ENCODE measurements at places on chromosomes 7 and 10. TPM values are rescaled to one million over a fixed set of nuclear protein-coding genes. Genes with fewer than 3 reads are reported as not detected.

DNA sequence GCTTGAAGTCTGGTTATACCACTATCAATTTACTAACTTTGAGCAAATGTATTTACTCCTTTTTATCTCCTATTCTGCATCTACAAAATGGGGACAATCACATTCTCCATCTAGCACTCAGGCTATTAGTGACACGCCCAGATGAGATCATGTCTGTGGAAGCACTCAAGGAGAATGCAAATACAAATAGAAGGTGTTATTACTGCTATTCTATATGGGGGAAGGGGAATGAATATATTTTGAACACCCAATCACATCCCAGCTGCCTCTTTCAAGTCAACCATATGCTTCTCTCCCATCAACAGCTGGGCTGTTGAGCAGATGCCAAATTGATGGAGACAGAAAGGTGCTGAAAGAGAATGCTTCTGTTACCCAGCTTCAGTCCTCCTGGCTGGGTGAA lies 23.5 kb downstream of the SGMS1 start:
- DNase-seq: no peak
- no peak overlapping the region for H3K27ac ChIP-seq
- H3K4me1 ChIP-seq: peaks cover 47% of the 10 kb centered on the region
- no peak overlapping the region for H3K4me3 ChIP-seq

GRCh38 chr10:117536866-117537435 lies 5.6 kb upstream of the EMX2 start:
- H3K27ac ChIP-seq: peak overlapping the region; percentile 66
- DNase-seq: no peak
- no peaks in the 10 kb centered on the region for H3K36me3 ChIP-seq
- peaks cover 45% of the 10 kb centered on the region for H3K4me1 ChIP-seq

GRCh38 chr7:128124786-128125185 lies 93.5 kb upstream of the LRRC4 start:
- H3K4me3 ChIP-seq: no peak overlapping the region
- no peaks in the 10 kb centered on the region for H3K4me1 ChIP-seq
- H3K36me3 ChIP-seq: no peaks in the 10 kb centered on the region

- no peak overlapping the region for H3K4me3 ChIP-seq
- no peaks in the 10 kb centered on the region for H3K27me3 ChIP-seq
- peaks cover 21% of the 10 kb centered on the region for H3K4me1 ChIP-seq
- H3K36me3 ChIP-seq: no peaks in the 10 kb centered on the region
- no peak for DNase-seq
Measured at GRCh38 chr10:87503401-87503800, 1.3 kb upstream of the MINPP1 start.

- no peak overlapping the region for H3K4me3 ChIP-seq
- DNase-seq: no peak
- no peak overlapping the region for H3K27ac ChIP-seq
- H3K4me1 ChIP-seq: no peaks in the 10 kb centered on the region
Measured at GRCh38 chr7:70893971-70894715, 237.8 kb upstream of the GALNT17 start.

DNA sequence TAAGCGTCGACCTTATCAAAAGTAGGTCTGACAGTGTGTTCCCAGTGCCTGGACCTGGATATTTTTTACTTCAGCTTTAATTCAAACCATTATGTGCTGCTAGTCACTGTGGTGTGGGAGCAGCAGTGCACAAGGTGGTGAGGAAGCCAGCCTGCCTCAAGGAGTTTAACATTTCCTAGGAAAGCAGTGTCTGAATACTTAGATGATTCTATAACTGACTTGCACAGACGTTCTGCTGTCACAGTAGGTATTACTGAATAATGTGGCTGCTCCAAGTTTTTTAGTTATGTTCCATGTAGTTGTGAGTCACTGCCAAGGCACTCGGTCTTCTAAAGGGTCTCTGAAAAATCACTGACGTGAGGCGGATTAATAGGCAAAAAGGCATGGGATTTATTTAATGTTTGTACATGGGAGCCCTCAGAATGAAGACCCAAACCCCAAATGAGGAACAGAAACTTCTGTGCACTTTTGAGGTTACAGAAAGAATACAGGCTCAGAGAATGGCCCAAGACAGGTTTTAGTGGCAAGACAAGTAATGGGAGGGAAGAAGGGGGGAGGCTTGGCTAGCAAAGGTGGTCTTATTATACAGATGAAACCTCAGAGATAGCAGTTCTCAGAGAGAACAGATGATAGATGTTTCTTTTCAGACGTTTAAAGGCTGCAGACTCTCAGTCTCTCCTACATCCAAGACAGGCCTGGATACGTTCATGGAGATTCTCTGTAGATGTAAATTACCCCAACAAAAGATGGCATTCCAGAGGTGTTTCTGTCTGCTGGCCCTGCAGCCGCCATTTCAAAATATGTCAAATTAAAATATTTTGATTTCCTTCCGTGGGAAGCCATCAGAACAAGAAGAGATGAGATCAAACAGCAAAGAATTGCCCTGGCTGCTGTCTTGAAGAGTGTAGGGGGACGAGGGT lies 209.3 kb downstream of the SDK1 start:
- no peaks in the 10 kb centered on the region for H3K27me3 ChIP-seq
- H3K36me3 ChIP-seq: no peaks in the 10 kb centered on the region
- no peak overlapping the region for H3K4me3 ChIP-seq
- no peak for DNase-seq
- H3K27ac ChIP-seq: no peak overlapping the region
- no peaks in the 10 kb centered on the region for H3K4me1 ChIP-seq

OPN4 gene
- total RNA-seq: not detected

- peaks cover 7% of the 10 kb centered on the region for H3K27me3 ChIP-seq
- no peak overlapping the region for H3K27ac ChIP-seq
- no peaks in the 10 kb centered on the region for H3K36me3 ChIP-seq
- DNase-seq: no peak
- no peak overlapping the region for H3K4me3 ChIP-seq
Measured at GRCh38 chr10:100567249-100567648, 31.5 kb downstream of the HIF1AN start.

GRCh38 chr10:110574420-110574819 lies 6.9 kb downstream of the SMC3 start:
- no peak for DNase-seq
- H3K4me1 ChIP-seq: peaks cover 36% of the 10 kb centered on the region
- peaks cover 33% of the 10 kb centered on the region for H3K36me3 ChIP-seq
- H3K4me3 ChIP-seq: no peak overlapping the region

- DNase-seq: no peak
- H3K27me3 ChIP-seq: no peaks in the 10 kb centered on the region
- no peak overlapping the region for H3K27ac ChIP-seq
- no peaks in the 10 kb centered on the region for H3K36me3 ChIP-seq
Measured at GRCh38 chr7:45259227-45259596, 101.6 kb downstream of the RAMP3 start.

DNA sequence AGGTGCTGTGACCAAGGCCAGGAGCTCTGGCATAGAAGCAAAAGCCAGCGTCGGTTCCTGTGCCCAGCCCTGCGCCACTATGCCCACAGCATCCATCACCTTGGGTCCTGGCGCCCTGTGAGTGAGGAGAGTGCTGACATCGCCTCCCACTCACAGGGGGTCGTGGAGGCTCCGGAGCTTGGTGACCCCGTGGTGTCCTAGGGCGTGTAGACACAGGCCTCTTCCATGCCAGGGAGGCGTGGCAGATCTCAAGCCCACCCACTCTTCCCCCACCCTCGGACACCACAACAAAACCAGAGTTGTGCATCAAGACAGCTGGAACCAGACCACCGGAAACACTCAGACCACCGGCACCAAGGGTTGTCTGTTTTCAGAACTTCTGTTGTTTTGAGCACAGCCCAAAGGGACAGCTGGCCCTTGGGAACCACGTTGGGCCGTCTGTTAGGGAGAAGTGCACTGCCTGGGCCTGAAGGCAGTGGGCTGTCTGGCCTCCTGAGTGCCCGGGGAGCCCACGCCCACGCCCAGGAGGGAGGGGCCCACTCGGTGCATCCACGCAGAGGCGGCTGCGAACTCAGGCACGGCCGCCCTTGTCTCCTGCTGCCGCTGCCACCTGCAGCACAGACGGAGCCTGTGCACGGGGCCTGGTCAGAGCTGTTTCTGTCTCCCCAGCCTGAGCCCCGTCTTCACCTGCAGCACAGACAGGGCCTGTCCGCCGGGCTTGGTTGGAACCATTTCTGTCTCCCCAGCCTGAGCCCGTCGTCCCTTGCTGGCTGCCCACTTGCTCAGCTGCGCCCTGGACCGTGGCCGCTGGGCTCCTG lies 106.3 kb downstream of the INPP5A start:
- no peaks in the 10 kb centered on the region for H3K36me3 ChIP-seq
- DNase-seq: no peak
- no peaks in the 10 kb centered on the region for H3K27me3 ChIP-seq
- H3K4me1 ChIP-seq: peaks cover 12% of the 10 kb centered on the region
- H3K4me3 ChIP-seq: no peak overlapping the region
- H3K27ac ChIP-seq: no peak overlapping the region

DNA sequence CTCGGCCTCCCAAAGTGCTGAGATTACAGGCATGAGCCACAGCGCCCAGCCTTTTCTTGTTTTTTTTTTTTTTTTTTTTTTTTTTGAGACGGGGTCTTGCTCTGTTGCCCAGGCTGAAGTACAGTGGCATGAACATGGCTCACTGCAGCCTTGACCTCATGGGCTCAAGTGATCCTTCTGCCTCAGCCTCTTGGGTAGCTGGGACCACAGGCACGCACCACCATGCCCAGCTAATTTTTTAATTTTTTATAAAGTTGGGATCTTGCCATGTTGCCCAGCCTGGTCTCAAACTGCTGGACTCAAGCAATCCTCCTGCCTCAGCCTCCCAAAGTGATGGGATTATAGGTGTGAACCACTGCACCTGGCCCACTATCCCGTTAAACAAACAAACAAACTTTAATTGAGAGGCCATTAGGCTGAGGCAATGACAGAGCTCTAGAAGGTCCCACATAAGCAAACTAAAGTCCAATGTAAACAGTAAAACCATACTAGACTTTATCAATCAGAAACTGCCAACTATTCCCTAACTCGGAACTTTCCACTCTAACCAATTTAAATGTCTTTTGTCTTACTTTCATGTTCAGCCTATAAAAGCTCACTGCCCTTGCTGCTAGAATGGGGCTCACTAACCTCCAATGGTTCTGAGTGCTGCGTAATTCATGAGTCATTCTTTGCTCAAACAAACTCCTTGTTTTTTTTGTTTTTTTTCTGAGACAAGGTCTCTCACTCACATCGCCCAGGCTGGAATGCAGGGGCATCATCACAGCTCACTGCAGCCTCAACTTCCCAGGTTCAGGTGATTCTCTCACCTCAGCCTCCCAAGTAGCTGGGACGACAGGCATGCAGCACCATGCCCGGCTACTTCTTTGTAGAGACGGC lies 1.9 kb downstream of the DHX32 start:
- H3K36me3 ChIP-seq: no peaks in the 10 kb centered on the region
- H3K27me3 ChIP-seq: no peaks in the 10 kb centered on the region
- H3K4me3 ChIP-seq: no peak overlapping the region
- no peak overlapping the region for H3K27ac ChIP-seq

GALNT17 gene
- total RNA-seq: 3.9 TPM

- H3K27me3 ChIP-seq: no peaks in the 10 kb centered on the region
- no peak overlapping the region for H3K4me3 ChIP-seq
- H3K36me3 ChIP-seq: no peaks in the 10 kb centered on the region
- no peak overlapping the region for H3K27ac ChIP-seq
- peaks cover 25% of the 10 kb centered on the region for H3K4me1 ChIP-seq
Measured at GRCh38 chr10:70585578-70586169, 16.9 kb downstream of the PRF1 start.

DNA sequence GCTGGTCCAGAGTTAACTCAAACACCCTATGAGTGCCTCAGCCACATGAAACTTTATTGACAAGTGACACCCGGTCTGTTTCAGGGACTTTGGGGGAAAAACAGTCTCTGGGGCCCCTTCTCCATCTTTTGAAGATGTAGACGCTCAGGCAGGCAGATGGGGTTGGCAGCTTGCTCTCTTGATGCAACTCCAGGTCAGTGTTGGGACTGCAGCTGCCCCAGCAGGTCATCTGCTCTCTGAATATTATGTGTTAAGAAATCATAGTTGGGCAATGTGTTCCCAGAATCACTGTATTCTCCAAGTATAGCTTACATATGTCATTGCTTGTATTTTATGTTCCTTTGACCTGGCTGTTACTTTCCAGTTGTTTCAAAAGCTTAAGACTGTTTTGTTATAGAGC lies 544.9 kb upstream of the MGMT start:
- no peaks in the 10 kb centered on the region for H3K36me3 ChIP-seq
- no peaks in the 10 kb centered on the region for H3K27me3 ChIP-seq
- H3K4me3 ChIP-seq: no peak overlapping the region
- H3K4me1 ChIP-seq: peaks cover 7% of the 10 kb centered on the region
- no peak for DNase-seq

GRCh38 chr7:44882899-44883298 lies 2.4 kb downstream of the PURB start:
- H3K36me3 ChIP-seq: peaks cover 10% of the 10 kb centered on the region
- H3K27me3 ChIP-seq: no peaks in the 10 kb centered on the region
- H3K4me3 ChIP-seq: no peak overlapping the region
- no peak overlapping the region for H3K27ac ChIP-seq
- DNase-seq: no peak
- peaks cover 76% of the 10 kb centered on the region for H3K4me1 ChIP-seq
